ENCODE measurements at places on chromosomes 3 and 15.

DNA sequence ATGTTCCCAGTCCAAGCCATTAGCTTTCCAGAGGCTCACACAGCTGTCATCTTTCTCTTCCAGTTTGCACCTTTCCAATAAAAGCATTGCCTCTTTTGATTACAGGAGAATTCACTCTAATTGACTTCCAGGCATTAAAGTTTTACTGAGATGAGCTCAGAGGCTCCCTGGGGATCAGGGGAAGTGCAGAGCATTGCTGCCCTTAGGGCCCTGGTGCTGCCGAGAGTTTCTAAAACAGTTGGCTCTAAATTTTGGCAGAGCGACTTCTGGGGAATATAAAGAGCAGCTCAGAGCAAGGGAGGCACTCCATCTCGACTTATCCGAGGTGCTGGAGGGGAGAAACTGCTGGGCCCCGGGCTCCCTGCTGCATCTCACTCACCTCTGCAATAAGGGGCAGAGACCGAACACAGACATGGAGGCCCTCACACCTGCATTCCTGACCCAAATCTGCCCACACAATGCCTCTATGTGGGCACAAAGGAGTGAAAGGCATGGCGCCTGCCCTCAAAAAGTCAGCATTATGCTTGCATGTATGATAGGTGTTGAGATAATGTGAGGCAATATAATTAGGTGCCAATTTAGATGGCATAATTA is 61.7 kb downstream of the SCN11A start:
- DNase-seq, result no peak

- no peak for DNase-seq
Observed at GRCh38 chr3:188491276-188491687, 337.3 kb downstream of the LPP start.

- DNase-seq, result peak; percentile 62
Observed at GRCh38 chr15:29103824-29104565, 165.6 kb downstream of the NSMCE3 start.

- DNase-seq, result no peak
Observed at GRCh38 chr3:127110982-127111693, 81.8 kb upstream of the PRR23E start.

- no peak for DNase-seq
Observed at GRCh38 chr3:175288621-175289020, 429.5 kb downstream of the NAALADL2 start.

GRCh38 chr15:45386420-45386819 is 8.1 kb upstream of the GATM start:
- no peak for DNase-seq

GRCh38 chr15:52093539-52094510 is 18.8 kb downstream of the BCL2L10 start:
- no peak for DNase-seq

DNA sequence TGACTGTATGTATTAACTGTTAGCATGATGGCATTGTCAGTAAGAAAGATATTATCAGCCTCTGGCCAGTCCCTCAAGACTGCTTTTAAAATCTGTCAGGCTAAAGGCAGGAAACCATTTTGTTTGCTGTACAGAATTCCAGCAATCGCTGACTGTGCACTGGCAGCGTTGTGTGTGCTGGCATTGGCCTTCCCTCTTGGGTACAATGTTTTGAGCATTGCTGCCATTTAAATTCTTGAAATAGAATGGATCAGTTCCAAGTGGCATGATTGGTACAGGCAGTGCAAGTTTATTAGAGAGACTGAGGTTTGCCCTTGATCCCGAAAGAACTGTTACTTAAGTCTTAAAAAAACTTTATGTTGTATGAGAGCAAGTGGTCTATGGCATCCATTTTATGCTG is 788.7 kb downstream of the OTOL1 start:
- no peak for DNase-seq

GRCh38 chr15:57566834-57567233 is 24.9 kb upstream of the MYZAP start:
- no peak for DNase-seq

DNA sequence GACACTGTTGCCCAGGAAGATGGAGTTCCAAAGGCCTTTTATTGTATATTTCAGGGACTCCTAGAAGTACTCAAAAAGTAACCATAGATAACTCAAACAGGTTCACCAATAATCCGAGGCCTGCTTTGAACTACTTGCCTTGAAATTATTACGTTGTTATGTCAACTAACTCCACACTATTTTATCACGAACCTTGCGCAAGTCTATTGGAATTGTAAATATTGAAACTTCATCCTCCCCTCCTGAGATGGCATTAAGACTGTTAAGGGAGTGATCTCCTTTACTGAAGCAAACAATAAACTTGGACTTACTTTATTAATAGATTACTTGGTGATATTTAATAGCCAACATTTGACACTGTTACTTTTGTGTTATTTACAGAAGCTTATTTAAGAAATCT is 199.6 kb upstream of the GADL1 start:
- DNase-seq, result no peak

DNA sequence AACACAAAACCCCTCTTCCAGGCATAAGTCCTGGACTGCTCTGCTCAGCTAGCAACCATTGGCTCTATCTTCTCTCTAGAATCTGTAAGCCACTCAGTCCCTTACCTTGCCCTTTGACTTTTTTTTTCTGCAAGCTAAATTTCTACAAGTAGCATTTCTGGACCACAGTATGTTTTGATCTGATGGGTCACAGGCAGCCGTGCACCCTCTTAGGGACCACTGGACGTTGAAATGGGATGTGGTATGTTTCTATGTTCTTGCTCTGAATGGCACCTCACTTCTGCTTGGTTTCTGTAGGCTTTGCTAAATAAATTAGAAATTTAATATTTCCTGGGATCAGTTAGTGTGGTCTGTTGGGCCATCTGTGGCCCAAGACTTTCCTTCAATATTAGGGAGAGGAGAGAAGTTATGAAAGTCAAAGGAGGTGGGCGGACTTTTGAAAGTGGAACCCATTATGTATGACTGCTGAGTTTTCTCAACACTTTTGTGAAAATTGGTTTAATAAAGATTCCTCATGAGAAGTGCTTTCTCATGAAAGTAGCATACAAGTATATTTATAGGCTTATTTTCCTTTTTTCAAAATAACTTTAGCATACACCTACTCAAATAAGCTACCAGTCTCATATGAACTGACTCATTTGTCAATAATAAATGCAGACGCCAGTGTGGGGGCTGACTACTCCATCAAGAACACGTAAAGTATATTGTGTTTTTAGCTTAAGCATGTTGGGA is 18.4 kb upstream of the TIPARP start:
- no peak for DNase-seq

GRCh38 chr3:48601622-48601994 is 6.5 kb upstream of the COL7A1 start:
- DNase-seq, result no peak

GRCh38 chr3:154384479-154384878 is 45.5 kb downstream of the GPR149 start:
- DNase-seq, result no peak

DNA sequence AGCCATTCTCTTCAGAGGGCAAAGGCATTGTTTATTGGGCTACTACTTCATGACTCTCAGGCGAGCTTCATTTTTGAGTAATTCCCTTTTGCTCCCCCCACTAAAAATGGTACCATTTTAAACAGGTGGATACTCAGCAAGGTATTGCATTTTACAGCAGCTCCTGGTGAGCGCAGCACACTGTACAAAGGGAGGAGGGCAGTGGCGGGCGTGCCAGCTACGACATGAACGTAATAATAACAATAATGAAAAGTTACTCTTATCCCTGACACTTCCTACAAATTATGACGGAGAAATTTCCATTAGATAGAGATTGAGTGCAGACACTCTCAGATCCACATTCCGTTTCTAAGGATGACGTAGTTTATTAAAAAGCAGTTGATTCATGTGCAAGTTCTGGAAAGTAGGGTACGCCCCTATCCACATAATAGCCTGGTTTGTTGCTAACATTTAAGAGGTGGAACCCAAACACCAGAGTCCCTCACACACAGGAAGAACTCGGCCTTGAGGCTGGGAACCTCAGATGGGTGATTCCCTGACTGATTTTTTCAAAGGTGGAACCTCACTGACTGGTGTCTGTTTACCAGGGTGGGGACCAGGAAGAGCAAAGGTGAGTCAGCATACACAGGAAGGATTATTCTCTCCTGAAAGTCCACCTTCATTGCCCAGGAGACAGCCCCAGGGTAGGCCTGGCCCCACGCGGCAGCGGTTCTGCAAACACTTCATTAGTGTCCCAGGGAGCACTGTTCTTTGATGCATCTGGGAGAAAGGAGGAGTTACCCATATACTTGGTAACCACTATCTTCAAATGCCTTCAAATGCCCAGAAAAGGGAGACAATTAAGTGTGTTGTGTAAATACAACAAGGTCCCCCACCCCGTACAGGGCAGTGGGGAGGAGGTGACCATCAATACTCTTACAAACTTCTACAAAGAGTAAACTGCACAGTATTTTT is 69.9 kb downstream of the LDHAL6B start:
- DNase-seq, result no peak

DNA sequence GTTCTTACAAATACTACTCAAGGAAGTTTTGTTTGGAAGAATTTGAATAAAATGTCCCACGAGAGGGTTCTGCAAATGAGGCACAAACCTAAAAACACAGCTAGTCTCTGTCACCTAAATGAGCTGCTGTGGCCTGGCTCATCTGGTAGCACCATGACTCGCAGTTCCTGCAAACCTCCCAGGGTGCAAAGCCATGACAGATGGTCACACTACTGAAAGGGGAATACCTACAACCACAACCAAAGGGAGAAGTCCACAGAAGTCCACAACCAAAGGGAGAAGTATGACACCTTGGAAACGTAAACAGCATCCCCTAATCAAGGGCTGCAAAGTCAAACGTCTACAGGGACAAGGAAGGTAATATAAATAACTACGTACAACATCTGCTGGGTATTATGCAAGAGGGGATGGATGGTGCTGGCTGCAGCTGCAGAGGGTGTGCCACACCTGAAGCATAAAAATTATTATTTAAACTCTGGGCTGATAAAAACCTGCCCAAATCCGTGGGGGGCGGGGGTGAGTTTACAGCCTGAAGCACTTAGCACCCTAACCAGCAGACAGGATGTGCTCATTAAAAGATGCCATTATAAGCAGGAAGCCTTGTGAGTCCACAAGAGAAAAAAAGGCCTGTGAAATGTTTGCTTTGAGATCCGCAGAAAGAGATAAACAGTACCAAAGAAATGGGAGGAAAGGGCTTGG is 184.0 kb downstream of the MAGI1 start:
- no peak for DNase-seq

DNA sequence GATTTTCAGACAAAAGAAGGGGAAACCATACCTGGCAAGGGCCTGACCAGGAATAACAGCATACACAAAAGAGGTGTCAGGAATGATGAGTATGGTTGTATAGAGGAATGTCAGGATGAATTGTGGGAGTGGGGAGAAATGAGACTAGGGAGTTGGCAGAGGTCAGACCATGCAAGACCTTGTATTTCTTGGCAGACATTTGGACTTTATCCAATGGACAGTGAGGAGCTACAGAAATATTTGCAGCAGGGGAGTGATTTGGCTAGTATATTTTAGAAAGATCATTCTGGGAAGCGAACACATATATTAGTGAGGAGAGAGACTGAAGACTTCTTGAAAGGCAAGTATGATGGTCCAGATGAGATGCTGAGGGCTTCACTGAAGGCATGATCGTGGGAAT is 25.4 kb upstream of the ALPK3 start:
- no peak for DNase-seq

DNA sequence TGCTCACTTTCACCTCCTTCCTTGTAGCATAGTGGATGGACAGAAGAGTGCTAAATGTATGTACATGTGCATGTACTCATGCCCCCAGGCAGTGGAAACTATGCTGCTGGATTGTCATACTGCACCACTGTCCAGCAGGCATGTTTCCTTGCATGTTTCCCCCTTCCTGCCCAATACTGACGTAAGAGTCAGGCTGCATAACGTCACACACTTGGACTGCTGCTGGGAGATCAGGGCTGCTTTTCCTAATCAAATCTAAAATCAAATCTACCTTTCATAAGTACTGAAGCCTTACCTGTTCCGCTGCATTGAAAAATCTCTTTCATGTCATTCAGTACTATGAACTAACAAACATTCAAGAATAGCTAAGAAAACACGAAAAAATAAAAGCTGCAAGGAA is 67.9 kb upstream of the ROBO1 start:
- DNase-seq, result no peak

DNA sequence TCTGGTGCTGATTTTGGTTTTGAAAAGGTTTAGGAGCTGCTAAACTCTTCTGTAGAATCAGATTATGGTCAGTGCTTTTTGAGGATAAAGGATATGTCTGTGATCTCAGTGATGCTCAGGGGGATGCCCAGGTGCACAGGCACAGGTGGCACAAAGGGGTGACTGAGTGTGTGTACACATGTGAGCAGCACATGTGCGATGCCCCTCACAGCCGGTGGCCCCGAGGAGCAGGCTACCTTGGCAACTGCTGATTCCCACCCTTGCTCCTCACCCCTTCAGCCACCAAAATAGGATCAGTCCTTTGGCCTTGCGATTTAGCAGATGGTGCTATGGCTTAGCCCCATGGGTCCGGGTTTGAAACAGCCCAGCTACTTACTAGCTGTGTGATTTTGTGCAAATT is 51.1 kb downstream of the POMGNT2 start:
- DNase-seq, result no peak

DNA sequence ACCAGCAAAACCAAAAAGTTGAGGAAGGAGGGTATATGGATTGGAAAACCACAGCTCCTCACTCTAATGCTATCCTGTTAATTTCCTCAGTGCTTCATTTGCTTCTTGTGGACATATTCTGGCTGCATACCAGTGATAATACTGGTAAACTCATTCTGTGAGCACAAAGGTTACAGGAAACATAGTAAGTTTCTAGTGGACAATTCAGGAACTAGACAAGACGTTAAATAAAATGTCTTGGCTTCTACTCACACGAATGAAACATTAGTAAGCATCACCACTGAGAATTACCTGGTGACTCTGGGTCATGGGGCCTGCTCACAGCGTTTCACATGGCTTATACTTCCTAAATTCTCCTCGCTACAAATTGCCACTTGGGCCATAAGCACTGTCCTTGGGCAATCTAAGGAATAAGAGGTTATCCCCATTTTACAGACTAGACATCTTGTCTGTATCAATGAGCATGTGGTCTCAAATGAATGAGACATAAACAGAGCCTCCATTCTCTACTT is 20.1 kb upstream of the PPIB start:
- DNase-seq, result no peak

GRCh38 chr15:57607570-57608000 is 15.9 kb downstream of the MYZAP start:
- no peak for DNase-seq

GRCh38 chr3:195698647-195699387 is 22.0 kb upstream of the MUC20 start:
- DNase-seq, result no peak

- no peak for DNase-seq
Observed at GRCh38 chr3:73547427-73548248, 77.1 kb downstream of the PDZRN3 start.

GRCh38 chr3:16182183-16182582 is 7.7 kb downstream of the GALNT15 start:
- no peak for DNase-seq

DNA sequence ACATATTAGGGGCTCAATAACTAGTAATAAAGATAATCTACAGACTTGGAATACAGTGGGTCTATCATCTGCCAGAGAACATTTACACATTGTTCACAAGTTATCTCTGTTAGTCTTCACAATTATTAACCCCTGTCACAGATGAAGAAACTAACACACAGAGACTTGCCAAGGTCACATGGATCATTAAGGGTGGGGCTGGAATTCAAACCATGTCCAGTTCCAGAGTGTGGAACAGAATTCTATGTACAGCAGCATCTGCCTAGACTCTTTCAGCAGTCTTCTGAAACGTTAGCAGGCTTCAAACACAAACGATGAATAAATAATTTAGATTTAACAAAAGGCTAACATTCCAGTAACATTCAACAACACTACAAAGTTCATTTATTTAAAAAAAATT is 673.9 kb upstream of the NR2F2 start:
- DNase-seq, result no peak
